ENCODE measurements at places on chromosomes 11 and 22. TPM values are rescaled to one million over a fixed set of nuclear protein-coding genes. Genes with fewer than 3 reads are reported as not detected.

Gene SHANK3
- not detected for total RNA-seq

DNA sequence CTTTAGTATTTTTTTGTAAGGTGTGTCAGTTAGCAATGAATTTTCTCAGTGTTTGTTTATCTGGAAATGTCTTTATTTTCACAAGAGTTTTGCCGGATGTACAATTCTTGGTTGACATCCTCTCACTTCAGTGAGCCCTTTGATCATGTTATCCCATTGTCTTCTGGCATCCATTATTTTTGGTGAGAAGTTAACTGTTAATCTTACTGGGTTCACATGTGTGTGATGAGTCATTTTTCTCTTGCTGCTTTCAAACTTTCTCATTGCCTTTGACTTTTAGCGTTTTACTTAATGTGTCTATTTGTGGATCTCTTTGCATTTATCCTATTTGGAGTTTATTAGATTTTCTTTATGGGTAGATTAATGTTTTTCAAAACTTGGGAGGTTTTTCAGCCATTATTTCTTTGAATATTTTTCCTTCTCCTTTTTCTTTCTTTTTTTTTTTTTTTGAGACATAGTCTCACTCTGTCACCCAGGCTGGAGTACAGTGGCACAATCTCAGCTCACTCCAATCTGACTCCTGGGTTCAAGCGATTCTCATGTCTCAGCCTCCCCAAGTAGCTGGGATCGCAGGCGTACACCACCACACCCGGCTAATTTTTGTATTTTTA is 100.5 kb upstream of the RRM1 start:
- H3K4me3 ChIP-seq = no peak overlapping the region
- H3K27me3 ChIP-seq = no peaks in the 10 kb centered on the region
- H3K36me3 ChIP-seq = peaks cover 50% of the 10 kb centered on the region
- peaks cover 37% of the 10 kb centered on the region for H3K4me1 ChIP-seq

DNA sequence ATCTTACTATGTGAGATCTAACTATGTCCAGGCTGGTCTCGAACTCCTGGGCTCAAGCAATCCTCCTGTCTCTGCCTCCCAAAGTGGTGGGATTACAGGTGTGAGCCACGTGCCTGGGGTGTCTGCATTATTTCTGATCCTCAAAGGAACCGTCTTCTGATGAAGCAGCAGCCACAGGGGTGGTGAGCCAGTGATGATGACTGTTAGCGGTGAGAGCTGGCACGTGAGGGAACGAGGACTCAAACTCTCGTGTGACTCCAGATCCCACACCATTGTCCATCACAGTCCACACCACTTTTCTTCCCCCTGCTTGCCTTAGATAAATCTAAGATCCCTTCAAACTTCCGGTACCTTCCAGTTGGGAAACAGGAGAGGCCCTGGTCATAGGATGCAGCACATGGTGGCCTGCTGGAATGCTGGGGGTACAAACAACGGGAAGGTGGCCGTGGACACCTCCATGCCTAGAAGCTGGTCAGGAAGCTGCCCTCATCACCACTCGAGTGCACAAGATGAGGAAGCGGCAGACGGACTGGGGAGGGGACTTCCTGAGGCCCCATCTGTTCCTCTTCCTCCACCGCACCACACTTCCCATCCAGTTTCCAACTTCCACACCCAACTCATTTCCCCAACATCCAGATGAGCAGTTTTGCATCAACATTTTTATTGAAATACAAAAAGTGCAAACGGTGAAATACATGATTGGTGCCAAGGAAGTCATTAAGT is 23.8 kb downstream of the ARHGAP1 start:
- peaks cover 38% of the 10 kb centered on the region for H3K4me1 ChIP-seq
- H3K36me3 ChIP-seq = peaks cover 18% of the 10 kb centered on the region
- H3K27me3 ChIP-seq = no peaks in the 10 kb centered on the region
- DNase-seq = no peak

Gene TESMIN
- 3.3 TPM for total RNA-seq

Gene IMMP1L
- 19.9 TPM for total RNA-seq

Gene CD248
- 16.8 TPM for total RNA-seq

Gene OR52J3
- not detected for total RNA-seq

GRCh38 chr11:65446446-65447277 is 24.1 kb downstream of the NEAT1 start:
- H3K4me3 ChIP-seq = no peak overlapping the region
- H3K27ac ChIP-seq = peak overlapping the region; percentile 59
- no peak for DNase-seq
- no peaks in the 10 kb centered on the region for H3K27me3 ChIP-seq
- H3K36me3 ChIP-seq = peaks cover 10% of the 10 kb centered on the region
- H3K4me1 ChIP-seq = peaks cover 19% of the 10 kb centered on the region

Gene ARHGEF17
- not detected for total RNA-seq

Gene KRTAP5-7
- not detected for total RNA-seq

GRCh38 chr11:95699631-95700470 is 89.7 kb downstream of the FAM76B start:
- H3K4me3 ChIP-seq = peak overlapping the region; percentile 65
- H3K36me3 ChIP-seq = peaks cover 19% of the 10 kb centered on the region
- no peak for DNase-seq
- H3K27me3 ChIP-seq = no peaks in the 10 kb centered on the region
- peaks cover 36% of the 10 kb centered on the region for H3K4me1 ChIP-seq

DNA sequence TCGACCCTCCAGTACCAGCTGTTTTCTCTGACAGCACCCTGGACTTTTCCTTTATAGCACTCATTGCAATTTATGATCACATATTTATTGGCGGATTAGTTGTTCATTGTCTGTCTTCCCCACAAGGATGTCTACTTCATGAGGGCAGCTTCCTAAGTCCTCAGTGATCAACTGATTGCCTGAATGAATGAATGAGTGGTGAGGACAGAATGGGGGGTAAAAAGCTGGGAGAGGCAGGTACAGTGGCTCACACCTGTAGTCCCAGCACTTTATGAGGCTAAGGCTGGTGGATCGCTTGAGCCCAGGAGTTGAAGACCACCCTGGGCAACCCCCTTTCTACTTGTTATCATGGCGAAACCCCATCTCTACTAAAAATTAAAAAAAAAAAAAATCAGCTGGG is 11.1 kb upstream of the SOX10 start:
- no peak overlapping the region for H3K27ac ChIP-seq
- no peaks in the 10 kb centered on the region for H3K27me3 ChIP-seq
- H3K36me3 ChIP-seq = no peaks in the 10 kb centered on the region
- no peak overlapping the region for H3K4me3 ChIP-seq
- H3K4me1 ChIP-seq = peaks cover 6% of the 10 kb centered on the region

GRCh38 chr11:36037031-36037430 is 93.2 kb downstream of the LDLRAD3 start:
- H3K4me1 ChIP-seq = no peaks in the 10 kb centered on the region
- H3K4me3 ChIP-seq = no peak overlapping the region
- no peaks in the 10 kb centered on the region for H3K36me3 ChIP-seq
- no peak for DNase-seq

GRCh38 chr11:67418476-67419281 is 3.2 kb downstream of the CARNS1 start:
- H3K4me3 ChIP-seq = no peak overlapping the region
- DNase-seq = no peak
- H3K27ac ChIP-seq = no peak overlapping the region
- H3K4me1 ChIP-seq = peaks cover 41% of the 10 kb centered on the region
- H3K27me3 ChIP-seq = peaks cover 7% of the 10 kb centered on the region

Gene CSNK1E
- 122 TPM for total RNA-seq

Gene TUB
- total RNA-seq = 0.09 TPM

- no peaks in the 10 kb centered on the region for H3K27me3 ChIP-seq
- peaks cover 18% of the 10 kb centered on the region for H3K36me3 ChIP-seq
- peak overlapping the region; percentile 35 for H3K4me3 ChIP-seq
- DNase-seq = no peak
These were observed 1.8 kb downstream of the C11orf68 start for GRCh38 chr11:65917077-65917433.

Gene CABP7
- not detected for total RNA-seq

DNA sequence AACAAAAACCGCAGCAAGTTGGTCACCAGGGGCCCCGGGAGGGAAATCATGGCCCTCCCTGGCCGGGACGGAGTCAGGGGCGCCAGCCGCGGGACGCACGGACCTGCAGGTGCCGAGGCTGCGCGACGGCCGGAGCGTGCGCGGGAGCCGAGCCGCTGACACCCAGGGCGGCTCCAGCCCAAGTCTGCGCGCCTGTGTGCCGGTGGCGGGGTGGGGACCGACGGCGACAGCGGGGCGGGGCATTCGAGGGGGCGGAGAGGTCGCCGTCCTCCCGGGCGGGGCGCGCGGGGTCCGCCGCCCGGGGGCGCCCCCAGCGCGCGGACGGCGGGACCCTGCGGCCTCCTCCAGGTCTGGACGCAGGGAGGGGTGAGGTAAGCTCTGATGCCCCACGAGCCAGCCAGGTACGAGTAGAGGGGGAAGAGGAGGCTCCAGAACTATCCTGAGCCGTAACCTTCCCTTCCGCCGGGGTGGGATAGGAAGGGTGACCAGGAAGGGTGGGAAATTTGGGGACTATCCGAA is at the start of gene ESAM:
Gene ESAM, minus strand, starts transcription at position 186 of the 519 bp plus-strand sequence. Its CDS starts 136 bp downstream, at position 50.
- H3K27ac ChIP-seq = no peak within 1 kb of the TSS
- H3K36me3 ChIP-seq = peaks cover 1% of the 10 kb centered on the region
- peak; percentile 79 for DNase-seq

- no peak overlapping the region for H3K27ac ChIP-seq
- H3K36me3 ChIP-seq = no peaks in the 10 kb centered on the region
- no peaks in the 10 kb centered on the region for H3K4me1 ChIP-seq
- no peak overlapping the region for H3K4me3 ChIP-seq
These were observed 36.0 kb upstream of the PACSIN2 start for GRCh38 chr22:43050995-43051394.

- H3K27ac ChIP-seq = no peak overlapping the region
- no peaks in the 10 kb centered on the region for H3K4me1 ChIP-seq
- peaks cover 7% of the 10 kb centered on the region for H3K27me3 ChIP-seq
- H3K4me3 ChIP-seq = no peak overlapping the region
- no peak for DNase-seq
These were observed 1.8 kb upstream of the SLC22A8 start for GRCh38 chr11:63017306-63017974.

Gene SULT4A1
- not detected for total RNA-seq

- H3K27ac ChIP-seq = peak overlapping the region; percentile 34
- DNase-seq = no peak
- H3K4me3 ChIP-seq = no peak overlapping the region
- H3K27me3 ChIP-seq = no peaks in the 10 kb centered on the region
These were observed 76.5 kb upstream of the ARFGAP3 start for GRCh38 chr22:42933485-42934091.

DNA sequence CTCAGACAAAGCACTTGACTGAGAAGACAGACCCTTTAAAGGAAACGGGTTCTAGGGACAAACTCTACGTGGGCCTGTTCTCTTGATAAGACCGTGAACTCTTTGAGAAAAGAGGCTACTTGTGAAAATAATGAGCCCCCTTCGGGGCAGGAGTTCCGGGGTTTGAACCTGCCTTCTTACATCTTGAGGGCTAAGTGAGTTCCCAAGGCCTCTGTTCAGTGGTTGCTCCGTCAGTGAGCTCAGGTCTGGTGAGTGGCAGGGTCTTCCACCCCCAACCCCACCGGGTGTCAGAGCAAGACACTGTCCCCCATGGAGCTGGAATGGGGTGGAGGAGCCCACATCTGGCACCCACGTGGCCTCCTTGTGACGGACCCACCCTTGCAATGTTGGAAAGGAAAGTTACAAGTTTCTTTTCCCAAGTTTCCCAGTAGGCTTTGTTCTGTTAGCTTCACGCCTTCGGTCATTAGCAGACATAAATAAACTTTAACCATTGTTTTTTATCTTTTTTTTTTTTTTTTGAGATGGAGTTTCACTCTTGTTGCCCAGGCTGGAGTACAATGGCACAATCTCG is 6.3 kb upstream of the SAMM50 start:
- H3K4me1 ChIP-seq = peaks cover 4% of the 10 kb centered on the region
- no peak for DNase-seq
- no peaks in the 10 kb centered on the region for H3K27me3 ChIP-seq
- no peaks in the 10 kb centered on the region for H3K36me3 ChIP-seq
- H3K27ac ChIP-seq = no peak overlapping the region
- no peak overlapping the region for H3K4me3 ChIP-seq

GRCh38 chr22:34903416-34903815 is 162.5 kb upstream of the ISX start:
- no peak for DNase-seq
- H3K4me3 ChIP-seq = no peak overlapping the region
- no peaks in the 10 kb centered on the region for H3K27me3 ChIP-seq
- H3K27ac ChIP-seq = no peak overlapping the region

DNA sequence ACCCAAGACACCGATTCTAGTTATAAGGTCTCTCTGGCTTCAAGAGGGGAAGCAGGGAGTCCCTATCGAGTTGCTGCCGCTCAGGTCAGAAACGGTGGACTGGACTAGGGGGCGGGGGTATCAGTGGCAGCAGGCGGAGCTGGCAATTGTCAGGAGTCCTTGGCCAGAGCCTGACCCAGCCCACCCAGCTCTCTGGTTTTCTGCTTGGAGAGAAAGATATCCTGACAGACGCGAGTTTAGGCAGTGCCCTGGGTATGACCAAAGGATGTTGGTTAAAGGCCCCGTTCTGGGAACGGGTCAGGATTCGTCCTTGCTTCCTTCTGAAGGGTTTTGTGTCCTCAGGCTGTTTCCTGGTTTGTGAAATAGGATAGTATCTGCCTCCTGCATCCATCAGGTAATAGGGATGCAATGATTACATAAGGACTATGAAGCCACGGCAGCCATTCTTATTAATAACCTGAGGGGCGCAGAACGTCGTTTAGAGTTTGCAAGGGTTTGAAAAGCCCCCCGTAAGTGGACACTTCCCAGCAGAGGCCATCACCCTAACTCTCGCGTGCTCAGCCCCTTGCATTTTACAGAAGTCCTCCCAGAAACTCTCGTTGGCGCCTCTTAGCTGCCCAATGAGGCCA is 700 bp upstream of the DEPDC5 start:
- no peaks in the 10 kb centered on the region for H3K27me3 ChIP-seq
- DNase-seq = no peak
- peak overlapping the region; percentile 98 for H3K27ac ChIP-seq
- H3K4me1 ChIP-seq = peaks cover 50% of the 10 kb centered on the region
- peaks cover 3% of the 10 kb centered on the region for H3K36me3 ChIP-seq

- peaks cover 35% of the 10 kb centered on the region for H3K4me1 ChIP-seq
- peaks cover 6% of the 10 kb centered on the region for H3K27me3 ChIP-seq
- no peak overlapping the region for H3K27ac ChIP-seq
- H3K4me3 ChIP-seq = no peak overlapping the region
These were observed 99.2 kb downstream of the NAT10 start for GRCh38 chr11:34204396-34205279.

Gene DRD4
- total RNA-seq = 0.41 TPM

DNA sequence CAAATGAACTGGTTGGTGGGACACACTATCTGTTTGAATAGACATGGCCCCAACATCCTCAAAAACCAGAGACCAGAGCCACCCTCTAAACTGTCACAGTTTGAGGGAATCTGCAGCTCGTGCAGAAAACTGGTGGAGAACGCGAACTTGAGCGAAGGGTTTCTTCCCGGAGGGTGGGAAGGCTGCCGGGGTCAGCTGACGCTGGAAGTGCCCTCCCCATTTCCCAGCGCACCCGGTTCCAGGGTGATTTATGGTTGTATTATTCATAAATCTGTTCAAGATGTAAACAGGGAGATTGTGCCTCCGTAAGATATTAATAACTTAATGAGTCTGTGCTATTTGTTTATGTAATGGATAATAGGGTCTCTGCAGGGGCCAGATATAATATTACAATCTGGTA is 1396.7 kb downstream of the BRD1 start:
- H3K4me1 ChIP-seq = no peaks in the 10 kb centered on the region
- no peaks in the 10 kb centered on the region for H3K27me3 ChIP-seq
- no peak for DNase-seq
- no peak overlapping the region for H3K27ac ChIP-seq
- H3K36me3 ChIP-seq = no peaks in the 10 kb centered on the region
- H3K4me3 ChIP-seq = no peak overlapping the region

GRCh38 chr11:85875505-85875904 is 20.3 kb downstream of the CCDC83 start:
- H3K4me1 ChIP-seq = peaks cover 6% of the 10 kb centered on the region
- DNase-seq = no peak

- peaks cover 33% of the 10 kb centered on the region for H3K4me1 ChIP-seq
- H3K27ac ChIP-seq = peak overlapping the region; percentile 14
- H3K36me3 ChIP-seq = peaks cover 36% of the 10 kb centered on the region
- H3K4me3 ChIP-seq = no peak overlapping the region
These were observed 54.6 kb downstream of the SPECC1L start for GRCh38 chr22:24325105-24325757.

Data from activated CD8-positive, alpha-beta memory T cell treated with anti-CD3 and anti-CD28 coated beads, Interleukin-2, amount 10 ng/mL, durations not matched to agents 7 days and 5 days (primary cell).